Choroid plexus epithelial cell (primary cell): ENCODE measurements at places on chromosomes 16 and 17.

- DNase-seq = peak; percentile 87
Observed at GRCh38 chr16:71426069-71426879, 15.6 kb downstream of the TLE7 start.

GRCh38 chr16:57757326-57757786 lies 21.8 kb downstream of the KATNB1 start:
- DNase-seq = peak; percentile 86

DNA sequence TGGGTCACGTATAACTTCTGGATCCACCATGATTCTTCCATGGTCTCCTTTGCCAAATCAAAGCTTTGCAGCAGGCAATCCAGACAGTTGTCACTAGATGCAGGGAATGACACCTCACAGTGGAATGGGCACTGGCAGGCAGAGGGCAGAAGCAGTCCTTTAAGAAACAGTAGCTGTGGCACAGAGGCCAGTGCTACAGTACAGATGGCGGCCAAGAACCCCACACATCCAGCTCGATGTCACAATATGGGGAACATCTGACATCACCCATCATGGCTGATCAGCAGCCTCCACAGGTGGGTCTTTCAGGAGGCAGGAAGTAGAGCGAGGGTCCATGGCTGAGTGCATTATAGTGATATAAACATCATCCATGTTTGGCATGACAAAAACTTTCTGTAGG lies 18.8 kb upstream of the ERN1 start:
- DNase-seq = no peak

- no peak for DNase-seq
Observed at GRCh38 chr17:56596691-56597494, 3.4 kb downstream of the NOG start.

GRCh38 chr16:72255786-72256185 lies 83.8 kb upstream of the PMFBP1 start:
- no peak for DNase-seq

DNA sequence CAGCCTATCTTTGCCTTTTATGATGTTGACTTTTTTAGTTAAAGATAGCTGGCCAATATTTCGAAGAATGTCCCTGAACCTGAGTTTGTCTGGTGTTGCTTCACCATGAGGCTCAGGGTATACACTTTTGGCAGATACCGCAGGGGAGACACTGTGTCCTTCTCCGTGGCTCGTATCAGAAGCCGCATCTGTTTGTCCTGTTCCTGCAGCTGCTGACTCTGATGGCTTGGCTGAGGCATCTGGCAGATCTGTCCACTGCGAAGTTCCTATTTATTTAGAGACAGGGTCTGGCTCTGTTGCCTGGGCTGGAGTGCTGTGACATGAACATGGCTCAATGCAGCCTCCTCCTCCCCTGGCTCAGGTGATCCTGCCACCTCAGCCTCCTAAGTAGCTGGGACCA lies 93.5 kb downstream of the CRISPLD2 start:
- no peak for DNase-seq

- DNase-seq = no peak
Observed at GRCh38 chr17:19273731-19274130, 36.6 kb downstream of the EPN2 start.

DNA sequence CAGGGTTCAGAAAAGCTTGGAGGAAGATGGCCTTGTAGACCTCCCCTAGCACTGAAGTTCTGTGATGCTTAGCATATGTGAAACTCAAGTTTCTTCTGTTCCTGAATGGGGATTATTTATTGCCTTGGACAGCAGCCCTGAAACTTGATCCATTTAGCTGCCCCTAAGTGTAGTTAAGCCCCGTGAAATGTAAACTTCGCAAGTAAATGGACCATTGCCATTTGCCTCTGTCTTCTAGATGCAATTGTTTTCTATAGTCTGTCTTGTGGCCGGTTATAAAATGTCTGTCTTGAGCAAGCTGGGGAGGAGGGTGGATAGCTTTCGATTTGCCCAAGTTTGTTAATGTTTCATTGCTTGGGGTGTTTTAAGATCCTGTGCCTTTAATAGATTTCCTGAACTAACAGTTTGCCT lies 261.8 kb downstream of the CDH13 start:
- peak; percentile 65 for DNase-seq

DNA sequence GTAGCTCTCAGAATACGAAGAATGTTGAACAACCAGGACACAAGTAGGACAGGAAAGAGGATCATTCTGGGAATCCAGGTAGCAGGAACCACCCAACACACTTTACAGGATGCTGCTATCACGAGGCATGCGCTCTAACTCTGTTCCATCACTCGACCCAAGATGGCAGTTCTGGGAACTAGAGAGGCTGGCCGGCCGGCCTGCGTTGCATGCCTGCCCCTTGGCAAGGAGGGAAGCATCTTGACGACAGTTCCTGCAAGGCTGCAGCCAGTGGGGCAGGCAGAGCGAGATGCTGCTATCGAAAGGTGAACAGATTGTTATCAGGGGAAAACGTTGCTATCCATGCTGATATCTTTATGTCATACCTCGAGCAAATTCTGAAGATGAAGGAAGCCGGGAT lies 19.2 kb upstream of the SLC46A1 start:
- no peak for DNase-seq

DNA sequence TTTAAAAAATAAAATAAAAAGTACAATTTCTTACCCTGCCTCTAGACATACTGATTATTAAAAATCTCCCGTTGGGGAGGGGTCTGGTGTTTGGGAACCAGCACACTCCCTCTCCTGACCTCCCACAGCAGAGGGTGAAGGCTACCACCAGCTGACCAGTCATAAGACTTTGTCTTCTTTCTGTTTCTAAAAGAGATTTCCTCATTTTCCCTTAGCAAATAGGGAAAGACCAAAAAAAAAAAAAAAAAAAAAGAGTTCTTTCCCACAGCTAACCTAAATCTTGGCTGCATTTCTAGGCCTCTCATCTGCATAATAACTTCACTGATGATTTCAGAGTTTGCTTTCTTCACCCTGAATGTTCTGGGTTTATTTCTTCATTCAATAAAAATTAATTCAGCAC lies 30.3 kb downstream of the CDK5RAP3 start:
- peak; percentile 53 for DNase-seq

DNA sequence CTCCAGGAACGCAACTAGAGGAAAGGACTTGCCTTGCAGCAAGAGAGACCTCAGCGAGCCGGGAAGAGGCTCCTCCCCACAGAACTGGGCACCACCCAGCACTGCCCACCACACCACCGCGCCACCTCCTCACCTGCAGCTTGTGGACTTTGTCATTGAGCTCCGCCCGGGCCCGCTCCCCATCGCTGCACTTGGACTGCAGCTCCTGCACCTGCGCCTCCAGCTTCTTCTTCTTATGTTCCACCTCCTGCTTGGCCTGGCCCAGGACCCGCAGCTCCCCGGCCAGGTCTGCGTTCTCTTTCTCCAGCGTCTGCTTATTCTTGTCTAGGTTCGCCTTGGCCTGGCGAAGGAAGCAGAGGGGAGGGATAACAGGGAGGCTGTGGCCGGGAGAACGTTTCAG lies 76.7 kb downstream of the NDE1 start:
- no peak for DNase-seq

- no peak for DNase-seq
Observed at GRCh38 chr17:51445946-51446345, 185.6 kb downstream of the UTP18 start.

- no peak for DNase-seq
Observed at GRCh38 chr16:86533767-86534351, 21.2 kb downstream of the MTHFSD start.

DNA sequence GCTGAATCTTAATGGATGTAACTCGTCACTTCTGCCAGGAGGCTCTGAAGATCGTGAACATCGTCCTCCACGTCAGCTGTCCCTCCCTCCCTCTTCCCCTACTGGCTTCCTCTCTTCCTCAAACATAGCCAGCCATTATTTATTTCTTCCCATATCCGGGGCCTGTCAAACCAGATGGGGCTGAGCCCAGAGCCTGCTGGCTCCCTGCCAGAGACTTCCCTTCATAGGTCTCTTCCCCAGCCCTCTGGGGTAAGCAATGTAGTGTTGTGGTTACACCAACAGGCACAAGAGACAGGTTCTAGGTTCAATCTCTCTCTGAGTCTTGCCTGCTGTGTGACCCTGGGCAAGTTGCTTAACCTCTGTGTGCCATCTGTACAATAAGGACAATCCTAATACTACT lies 40.1 kb upstream of the ZFP90 start:
- DNase-seq = no peak

DNA sequence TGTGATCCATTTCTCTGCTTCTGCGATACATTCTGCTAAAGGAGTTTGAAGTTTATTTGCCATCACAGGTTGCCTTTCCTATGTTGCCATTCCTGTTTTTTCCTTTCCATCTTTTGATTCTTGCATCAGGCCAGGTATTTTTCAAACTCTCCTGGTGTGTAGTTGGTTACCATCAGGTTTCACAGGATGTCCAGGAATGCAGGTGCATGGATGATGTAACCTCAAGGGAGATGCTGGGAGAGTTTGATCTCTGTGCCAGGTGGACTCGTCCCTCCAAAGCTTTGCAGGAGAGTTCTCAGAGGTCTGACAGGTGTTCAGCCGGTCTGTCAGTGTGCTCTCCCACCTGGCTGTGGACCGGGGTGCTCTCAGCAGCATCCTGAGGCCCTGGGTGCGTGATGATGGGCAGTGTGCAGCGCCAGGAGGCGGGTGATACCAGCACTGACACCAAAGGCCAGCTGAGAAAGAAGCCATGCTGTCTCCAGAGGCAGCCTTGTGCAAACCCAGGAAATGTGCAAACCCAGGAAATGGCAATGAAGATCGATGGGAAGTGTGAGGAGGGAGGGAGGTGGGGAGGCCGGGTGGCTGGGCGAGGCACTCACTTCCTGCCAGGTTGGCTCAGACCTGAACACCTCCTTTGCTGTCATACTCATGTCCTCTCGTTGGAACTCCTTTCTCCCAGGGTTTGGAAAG lies 1.7 kb downstream of the ATP2C2 start:
- no peak for DNase-seq

- peak; percentile 71 for DNase-seq
Observed at GRCh38 chr17:14297161-14297851, 3.6 kb upstream of the HS3ST3B1 start.

DNA sequence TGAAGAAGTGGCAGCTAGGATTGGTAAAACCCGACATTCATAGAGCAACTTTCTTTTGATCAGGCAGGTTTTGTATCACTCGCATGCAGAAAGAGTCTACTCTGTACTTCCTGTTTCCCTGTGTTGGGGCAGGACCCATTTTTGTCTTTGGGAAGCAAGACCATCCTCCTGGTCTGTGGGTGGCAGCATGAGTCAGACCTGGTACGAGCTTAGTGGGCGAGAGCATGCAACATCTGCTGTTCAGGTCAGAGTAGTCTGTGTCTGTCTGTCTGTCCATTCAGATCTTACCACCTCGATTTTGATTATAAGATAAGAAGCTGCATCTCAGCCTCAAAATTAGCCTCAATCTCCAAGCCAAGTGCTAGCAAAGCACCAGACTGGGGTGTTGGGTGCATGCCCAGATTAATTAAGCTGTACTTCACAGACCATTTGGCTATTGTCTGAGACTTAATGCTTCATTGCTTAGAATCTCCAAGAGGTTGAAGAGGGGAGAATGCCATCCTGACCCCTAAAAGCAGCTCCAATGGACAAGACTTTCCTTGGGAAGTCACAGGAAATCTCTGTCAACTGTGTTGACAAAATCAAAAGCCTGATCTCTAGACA lies 110.9 kb downstream of the XYLT1 start:
- DNase-seq = no peak

DNA sequence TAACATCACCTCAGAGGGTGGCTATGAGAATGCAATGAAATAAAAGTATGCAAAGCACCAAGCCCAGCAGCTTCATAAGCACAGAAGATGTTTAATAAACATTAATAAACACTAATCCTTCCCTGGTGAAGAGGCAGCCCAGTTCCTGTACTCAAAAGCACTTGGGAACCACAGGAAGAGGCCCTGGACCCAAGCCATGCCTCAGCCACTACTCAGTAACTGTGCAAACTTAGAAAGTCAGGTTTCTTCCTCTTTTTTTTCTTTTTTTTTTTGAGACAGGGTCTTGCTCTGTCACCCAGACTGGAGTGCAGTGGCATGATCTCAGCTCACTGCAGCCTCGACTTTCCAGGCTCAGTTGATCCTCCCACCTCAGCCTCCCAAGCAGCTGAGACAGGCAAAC lies 5.3 kb downstream of the ARHGAP17 start:
- DNase-seq = peak; percentile 37

- no peak for DNase-seq
Observed at GRCh38 chr16:69727916-69728270, 1.5 kb upstream of the NQO1 start.

- peak; percentile 40 for DNase-seq
Observed at GRCh38 chr16:53968454-53968853, 264.5 kb downstream of the FTO start.

GRCh38 chr16:86337138-86337537 lies 173.2 kb upstream of the FOXF1 start:
- DNase-seq = no peak

DNA sequence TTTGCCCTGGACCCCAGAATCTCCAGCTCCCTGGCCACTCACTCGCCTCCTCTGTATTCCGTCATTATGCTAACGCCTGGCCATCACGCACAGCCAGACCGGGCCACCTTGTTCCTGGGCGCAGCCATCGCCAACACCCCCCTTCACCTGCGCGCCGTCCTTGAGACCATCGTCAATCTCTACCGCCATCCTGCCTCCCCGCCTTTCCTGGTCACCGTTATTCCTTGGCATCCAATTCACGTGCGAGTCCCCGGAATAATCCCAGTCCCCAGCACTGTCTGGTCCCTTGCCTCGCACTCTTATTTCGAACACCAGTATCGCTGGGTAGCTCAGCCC lies 541 bp downstream of the VKORC1 start:
- DNase-seq = no peak

DNA sequence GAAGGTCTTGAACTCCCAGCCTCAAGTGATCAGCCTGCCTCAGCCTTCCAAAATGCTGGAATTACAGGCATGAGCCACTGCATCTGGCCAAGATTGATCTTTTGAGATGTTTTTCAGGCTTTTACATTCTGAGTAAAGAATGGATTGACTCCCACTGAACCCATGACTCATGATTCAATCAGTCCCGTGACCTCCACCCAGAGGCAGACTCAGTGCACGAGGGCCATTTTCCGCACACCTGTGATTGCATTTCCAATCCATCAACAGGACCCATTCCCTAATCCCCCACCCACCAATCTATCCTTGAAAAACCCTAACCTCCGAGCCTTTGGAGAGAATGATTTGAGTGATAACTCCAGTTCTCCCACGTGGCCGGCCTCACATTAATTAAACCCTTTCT lies 40.4 kb upstream of the PRKCB start:
- no peak for DNase-seq

GRCh38 chr16:52568983-52569690 lies 22.2 kb upstream of the TOX3 start:
- DNase-seq = no peak

DNA sequence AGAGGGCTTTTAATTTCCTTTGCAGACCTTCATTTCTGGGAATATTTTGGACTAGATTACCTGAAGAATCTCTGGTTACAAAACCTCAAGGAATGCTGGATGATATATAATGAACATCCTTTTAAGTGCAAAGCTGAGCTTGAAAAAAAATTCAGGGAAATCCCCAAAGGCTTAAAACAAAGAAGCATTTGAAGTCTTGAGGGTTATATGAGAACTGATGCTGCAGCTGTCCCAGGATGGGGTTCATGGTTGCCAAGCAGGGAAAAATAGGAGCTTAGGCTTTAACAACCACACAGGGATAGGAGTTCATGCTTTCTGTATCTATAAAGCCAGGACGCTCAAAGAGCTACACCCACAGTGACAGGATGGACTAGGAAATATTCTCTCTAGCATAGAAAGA lies 150.4 kb upstream of the IRX5 start:
- no peak for DNase-seq

GRCh38 chr16:49510654-49511305 lies 137.2 kb downstream of the C16orf78 start:
- DNase-seq = no peak
